ENCODE measurements at places on chromosomes 6 and 20. TPM values are rescaled to one million over a fixed set of nuclear protein-coding genes. Genes with fewer than 3 reads are reported as not detected.

TOX2 gene
- 10.5 TPM for total RNA-seq

ECT2L gene
- not detected for total RNA-seq

ENPP5 gene
- total RNA-seq, result 0.14 TPM

VSX1 gene
- total RNA-seq, result not detected

IRF4 gene
- not detected for total RNA-seq

APMAP gene
- total RNA-seq, result 61.8 TPM

EPB41L1 gene
- 12.0 TPM for total RNA-seq

BMP2 gene
- total RNA-seq, result 6.8 TPM

BEND6 gene
- 6.9 TPM for total RNA-seq

RAB44 gene
- under 0.01 TPM for total RNA-seq

RHAG gene
- not detected for total RNA-seq

CAP2 gene
- total RNA-seq, result 35.4 TPM

NXT1 gene
- 32.6 TPM for total RNA-seq

TNFRSF21 gene
- 176 TPM for total RNA-seq

REM1 gene
- not detected for total RNA-seq

RPRD1B gene
- total RNA-seq, result 29.5 TPM

C6orf58 gene
- total RNA-seq, result not detected

SLC17A2 gene
- not detected for total RNA-seq

FKBP1C gene
- total RNA-seq, result 0.44 TPM

RBM38 gene
- 7.0 TPM for total RNA-seq

CCR6 gene
- total RNA-seq, result not detected

AGER gene
- total RNA-seq, result 0.66 TPM

RIPOR2 gene
- 0.22 TPM for total RNA-seq

RAET1L gene
- total RNA-seq, result not detected

FAXC gene
- 0.14 TPM for total RNA-seq

GABRR1 gene
- total RNA-seq, result not detected

C20orf204 gene
- total RNA-seq, result 0.88 TPM

TGM6 gene
- not detected for total RNA-seq

TTLL9 gene
- total RNA-seq, result not detected

HUS1B gene
- total RNA-seq, result 2.0 TPM

OXT gene
- total RNA-seq, result not detected

DCBLD1 gene
- 25.6 TPM for total RNA-seq

TTBK1 gene
- total RNA-seq, result not detected

IMPG1 gene
- not detected for total RNA-seq

IRAK1BP1 gene
- total RNA-seq, result 2.0 TPM

LAMA5 gene
- 53.8 TPM for total RNA-seq

L3MBTL3 gene
- total RNA-seq, result 12.6 TPM

CD24 gene
- total RNA-seq, result not detected

AGPAT4 gene
- 13.5 TPM for total RNA-seq

SLPI gene
- total RNA-seq, result not detected

SEL1L2 gene
- not detected for total RNA-seq

EPB41L2 gene
- total RNA-seq, result 30.6 TPM

CLPSL1 gene
- not detected for total RNA-seq

C20orf144 gene
- 0.14 TPM for total RNA-seq

RIPOR3 gene
- 40.7 TPM for total RNA-seq

NEURL2 gene
- total RNA-seq, result 11.8 TPM

DLL1 gene
- 0.86 TPM for total RNA-seq

TAAR1 gene
- not detected for total RNA-seq

MUCL3 gene
- total RNA-seq, result not detected

C6orf141 gene
- 0.72 TPM for total RNA-seq

OGFRL1 gene
- 72.9 TPM for total RNA-seq
